ENCODE measurements at places on chromosomes 5 and 9. TPM values are rescaled to one million over a fixed set of nuclear protein-coding genes. Genes with fewer than 3 reads are reported as not detected.

- H3K4me1 ChIP-seq, result peaks cover 44% of the 10 kb centered on the region
- peaks cover 60% of the 10 kb centered on the region for H3K27me3 ChIP-seq
- H3K36me3 ChIP-seq, result peaks cover 1% of the 10 kb centered on the region
- no peak for DNase-seq
Observed at GRCh38 chr9:124769549-124770358, 1.4 kb downstream of the NR6A1 start.

DNA sequence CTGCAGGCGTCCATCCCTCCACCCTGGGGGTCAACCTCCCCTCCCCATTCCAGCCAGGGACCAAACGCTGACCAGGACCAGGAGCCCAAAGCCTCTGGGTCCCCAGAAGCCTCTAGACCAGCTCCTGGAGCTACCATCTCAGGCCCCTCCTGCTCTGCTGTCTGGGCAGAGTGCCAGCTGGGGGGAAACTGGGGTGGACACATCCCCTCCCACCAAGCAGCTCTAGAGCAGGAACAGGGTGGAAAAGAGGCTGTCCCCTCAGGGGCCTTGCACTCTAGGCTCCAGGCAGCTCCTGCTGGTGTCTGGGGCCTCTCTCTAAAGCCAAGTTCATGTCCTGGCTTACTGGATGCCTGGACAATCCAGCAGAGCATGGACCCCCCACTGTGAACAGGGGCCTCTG, 4.4 kb downstream of the SSNA1 start:
- DNase-seq, result no peak
- no peak overlapping the region for H3K4me3 ChIP-seq
- H3K27ac ChIP-seq, result no peak overlapping the region
- peaks cover 19% of the 10 kb centered on the region for H3K4me1 ChIP-seq
- H3K27me3 ChIP-seq, result no peaks in the 10 kb centered on the region

PAEP gene
- not detected for total RNA-seq

GRCh38 chr5:1827886-1828397, 26.7 kb downstream of the NDUFS6 start:
- H3K36me3 ChIP-seq, result peaks cover 3% of the 10 kb centered on the region
- H3K4me3 ChIP-seq, result no peak overlapping the region
- no peaks in the 10 kb centered on the region for H3K27me3 ChIP-seq
- H3K27ac ChIP-seq, result no peak overlapping the region
- H3K4me1 ChIP-seq, result no peaks in the 10 kb centered on the region
- no peak for DNase-seq

TMEM215 gene
- not detected for total RNA-seq

GRCh38 chr9:127050152-127050551, 72.3 kb downstream of the ANGPTL2 start:
- peaks cover 4% of the 10 kb centered on the region for H3K27me3 ChIP-seq
- H3K4me3 ChIP-seq, result no peak overlapping the region
- peaks cover 3% of the 10 kb centered on the region for H3K36me3 ChIP-seq
- peaks cover 33% of the 10 kb centered on the region for H3K4me1 ChIP-seq
- H3K27ac ChIP-seq, result no peak overlapping the region

SPAG8 gene
- total RNA-seq, result 1.5 TPM

GRCh38 chr5:159224471-159224870, 15.1 kb upstream of the RNF145 start:
- DNase-seq, result no peak
- no peaks in the 10 kb centered on the region for H3K4me1 ChIP-seq
- H3K4me3 ChIP-seq, result no peak overlapping the region
- H3K36me3 ChIP-seq, result no peaks in the 10 kb centered on the region
- H3K27me3 ChIP-seq, result no peaks in the 10 kb centered on the region
- no peak overlapping the region for H3K27ac ChIP-seq

DNA sequence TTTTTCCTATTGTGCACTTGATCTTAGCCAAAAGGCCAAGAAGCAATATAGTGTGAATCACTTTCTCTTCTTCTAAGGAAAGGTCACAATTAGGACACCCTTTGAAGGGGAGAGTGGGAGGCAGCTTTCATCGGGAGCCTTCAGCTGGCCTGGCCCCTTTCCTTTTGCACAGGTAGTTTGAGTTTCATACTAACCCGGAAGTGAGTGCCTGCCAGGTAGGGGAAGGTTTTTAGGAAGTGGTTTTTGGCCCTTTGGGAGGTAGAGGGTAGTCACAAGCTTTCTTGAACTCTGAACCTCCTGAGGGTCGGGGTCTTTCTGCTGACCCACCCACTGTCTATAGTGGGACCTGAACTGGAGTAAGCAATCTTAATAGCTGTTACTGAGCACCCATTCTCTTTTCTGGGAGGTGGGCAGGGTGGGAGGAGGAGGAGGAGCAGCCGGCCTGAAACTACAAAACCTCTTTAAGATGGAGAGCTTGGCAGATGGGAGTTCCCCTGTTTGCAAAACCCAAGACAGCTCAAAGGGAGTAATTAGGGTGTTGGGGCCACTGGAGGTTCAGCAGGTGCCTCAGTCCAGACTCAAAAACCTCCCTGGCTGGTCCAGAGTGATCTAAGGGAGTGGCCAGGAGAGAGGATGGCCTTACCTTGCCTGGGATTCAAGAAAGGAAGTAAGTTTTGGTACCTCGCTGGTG, 6.0 kb downstream of the LARP1 start:
- H3K4me1 ChIP-seq, result peaks cover 65% of the 10 kb centered on the region
- H3K36me3 ChIP-seq, result peaks cover 24% of the 10 kb centered on the region
- peak overlapping the region; percentile 59 for H3K27ac ChIP-seq
- no peaks in the 10 kb centered on the region for H3K27me3 ChIP-seq

DNA sequence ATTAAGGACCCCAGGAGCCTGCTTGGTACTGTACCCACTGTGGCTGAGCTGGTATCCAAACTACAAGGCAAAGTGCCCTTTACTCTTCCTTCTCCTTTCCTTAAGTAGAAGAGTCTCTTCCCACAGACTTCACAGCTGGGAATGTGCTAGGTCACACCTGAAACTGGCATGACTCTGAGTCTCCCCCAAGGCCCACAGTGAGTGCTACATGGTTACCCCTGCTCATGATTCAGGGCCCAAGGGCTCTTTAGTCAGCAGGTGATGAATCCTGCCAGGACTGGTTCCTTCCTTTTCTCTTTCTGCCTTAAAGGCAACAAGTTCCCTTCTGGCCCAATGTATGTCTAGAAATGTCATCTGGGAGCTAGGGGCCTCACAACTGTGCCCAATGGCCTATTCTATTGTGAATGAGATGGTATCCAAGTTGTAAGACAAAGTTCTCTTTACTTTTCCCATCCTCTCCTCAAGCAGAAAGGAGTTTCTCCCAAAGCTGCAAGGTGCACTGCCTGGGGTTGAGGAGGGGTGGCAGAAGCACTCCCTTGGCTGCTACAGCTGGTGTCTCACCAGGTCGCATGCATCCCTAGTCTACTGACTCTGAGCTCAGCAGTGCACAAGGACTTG, 134.4 kb downstream of the TMEM38B start:
- no peak overlapping the region for H3K27ac ChIP-seq
- H3K4me1 ChIP-seq, result no peaks in the 10 kb centered on the region
- no peak overlapping the region for H3K4me3 ChIP-seq
- no peak for DNase-seq
- no peaks in the 10 kb centered on the region for H3K36me3 ChIP-seq
- no peaks in the 10 kb centered on the region for H3K27me3 ChIP-seq

PCDHB2 gene
- not detected for total RNA-seq

All from activated CD8-positive, alpha-beta T cell treated with anti-CD3 and anti-CD28 coated beads, Interleukin-2, amount 10 ng/mL, durations not matched to agents 7 days and 5 days (primary cell).